GM03348 (cell line): ENCODE measurements at places on chromosomes 4 and X.

DNA sequence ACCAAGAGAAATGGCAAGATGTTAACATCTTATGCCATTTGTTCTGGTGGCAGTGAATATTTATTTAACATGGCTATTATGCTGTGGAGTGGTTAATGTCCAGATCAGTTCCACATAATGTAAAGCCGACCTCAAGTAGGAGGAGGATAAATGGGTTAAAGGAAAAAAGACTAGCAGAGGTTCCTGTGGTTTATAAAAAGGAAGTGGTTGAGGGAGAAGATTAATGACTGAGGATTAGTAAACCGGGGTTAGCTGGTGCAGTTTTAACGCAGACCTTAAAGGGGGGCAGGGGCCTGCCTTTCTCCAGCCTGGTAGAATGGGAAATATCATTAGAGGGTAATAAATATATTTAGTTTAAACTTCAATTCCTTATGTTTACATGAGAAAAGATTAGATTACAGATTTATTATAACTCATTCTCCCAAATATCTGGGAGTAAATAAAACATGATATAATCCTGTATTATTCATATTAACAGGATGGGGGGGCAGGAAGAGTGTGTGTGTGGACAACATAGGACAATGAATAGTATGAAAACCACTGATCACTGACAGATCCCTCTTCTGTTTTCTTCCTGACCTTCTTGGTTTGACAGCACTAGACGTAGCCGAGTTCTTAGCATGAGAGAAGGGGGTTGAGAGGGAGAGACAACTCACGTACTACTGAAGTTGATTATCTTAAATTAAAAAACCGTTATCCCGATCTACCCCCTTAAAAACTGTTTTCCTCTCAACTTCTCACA, 124.1 kb upstream of the LIMCH1 start:
- no peak for DNase-seq

- no peak for DNase-seq
Measured at GRCh38 chr4:67940506-67940905, 22.8 kb downstream of the TMPRSS11A start.

GRCh38 chr4:137495578-137495977, 36.7 kb downstream of the PCDH18 start:
- no peak for DNase-seq

DNA sequence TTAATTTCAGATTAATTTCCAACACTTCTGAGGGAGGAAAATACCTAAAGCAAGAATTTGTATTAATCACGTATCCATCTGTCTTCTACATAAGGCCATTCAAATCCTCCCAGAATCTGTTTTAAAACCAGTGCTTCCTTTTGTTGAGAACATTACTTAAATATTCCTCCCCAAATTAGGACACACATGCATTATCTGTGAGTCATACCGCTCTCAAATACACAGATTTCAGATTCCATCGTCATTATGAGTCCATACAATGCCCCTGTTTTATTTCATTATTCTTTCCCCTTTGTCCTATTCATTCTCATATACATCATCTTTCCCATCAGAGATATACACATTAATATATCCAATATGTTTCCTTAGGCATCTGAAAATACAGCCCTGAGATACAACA, 57.3 kb upstream of the PRSS12 start:
- DNase-seq, result peak; percentile 26

DNA sequence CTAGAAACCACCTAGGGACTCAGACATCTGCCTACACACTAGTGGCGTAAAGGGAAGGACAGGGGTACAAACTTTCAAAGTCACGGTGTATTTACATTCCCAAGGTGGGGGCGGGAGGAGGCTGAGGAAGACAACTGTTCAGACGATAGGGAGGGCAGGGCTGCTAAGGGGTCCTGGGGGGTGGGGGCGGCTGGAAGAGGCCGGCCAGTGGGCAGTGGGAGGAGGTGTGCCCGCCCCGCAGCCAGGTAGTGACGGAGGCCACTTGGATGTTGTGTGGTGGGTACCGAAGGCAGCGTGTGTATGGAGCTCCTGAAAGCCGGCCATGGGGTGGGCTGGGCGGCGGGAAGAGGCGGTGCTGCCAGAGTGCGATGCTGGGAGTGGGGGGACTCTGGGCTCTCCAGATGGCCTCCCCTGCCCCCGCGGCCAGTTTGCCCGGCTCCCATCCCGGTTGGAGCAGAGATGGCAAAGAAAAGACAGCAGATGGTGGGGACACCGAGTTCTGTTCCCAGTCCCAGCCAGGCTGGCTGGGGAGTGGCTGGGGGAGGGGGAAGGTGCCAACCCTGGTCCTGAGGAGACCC, 24.2 kb downstream of the L1CAM start:
- DNase-seq, result no peak
